Epithelial cell of alveolus of lung (primary cell): ENCODE measurements at places on chromosomes 11 and 22. TPM values are rescaled to one million over a fixed set of nuclear protein-coding genes. Genes with fewer than 3 reads are reported as not detected.

FAT3 gene
- total RNA-seq = 0.40 and 3.4 TPM in 2 replicates

PIM3 gene
- 45.0 and 64.2 TPM in 2 replicates for total RNA-seq

CASP5 gene
- total RNA-seq = not detected in 2 replicates

CD3G gene
- not detected in 2 replicates for total RNA-seq

INS gene
- total RNA-seq = not detected in 2 replicates

CCDC116 gene
- total RNA-seq = 0.16 TPM in 1 of 2 replicates, not detected in the other

SPDYC gene
- total RNA-seq = not detected in 2 replicates

MMP13 gene
- total RNA-seq = 0.13 TPM in 1 of 2 replicates, not detected in the other

OR4D5 gene
- not detected in 2 replicates for total RNA-seq

SAA2 gene
- total RNA-seq = 1.3 TPM in 1 of 2 replicates, not detected in the other

ZP1 gene
- 1.6 and 3.1 TPM in 2 replicates for total RNA-seq

RFPL3 gene
- not detected in 2 replicates for total RNA-seq

TBC1D10A gene
- 16.3 and 19.9 TPM in 2 replicates for total RNA-seq

PDE2A gene
- total RNA-seq = 0.24 and 3.4 TPM in 2 replicates

OR6M1 gene
- not detected in 2 replicates for total RNA-seq

UFD1 gene
- 31.2 and 56.4 TPM in 2 replicates for total RNA-seq

KDM4D gene
- 0.80 and 2.1 TPM in 2 replicates for total RNA-seq

EXPH5 gene
- total RNA-seq = 0.48 and 1.7 TPM in 2 replicates

TMPRSS6 gene
- not detected in 2 replicates for total RNA-seq

DDTL gene
- total RNA-seq = 0.26 and 2.6 TPM in 2 replicates

MMP8 gene
- total RNA-seq = under 0.01 TPM in 1 of 2 replicates, not detected in the other

DBX1 gene
- total RNA-seq = not detected in 2 replicates

MMP12 gene
- total RNA-seq = not detected in 2 replicates

BIK gene
- total RNA-seq = 0.39 TPM in 1 of 2 replicates, not detected in the other

YPEL1 gene
- 0.52 and 4.1 TPM in 2 replicates for total RNA-seq

TRIM22 gene
- 9.3 and 28.7 TPM in 2 replicates for total RNA-seq

MS4A15 gene
- not detected in 2 replicates for total RNA-seq

NAALADL1 gene
- 38.9 and 41.3 TPM in 2 replicates for total RNA-seq

CARNS1 gene
- total RNA-seq = 0.88 TPM in 1 of 2 replicates, not detected in the other

SPON1 gene
- total RNA-seq = 0.65 and 14.4 TPM in 2 replicates

DNAJB7 gene
- not detected in 2 replicates for total RNA-seq

OR52B4 gene
- not detected in 2 replicates for total RNA-seq

DTX4 gene
- 2.3 and 5.7 TPM in 2 replicates for total RNA-seq

FZD4 gene
- total RNA-seq = 5.8 and 9.5 TPM in 2 replicates

OR51E2 gene
- not detected in 2 replicates for total RNA-seq

DYNC2H1 gene
- 12.4 and 16.5 TPM in 2 replicates for total RNA-seq

SNX32 gene
- 0.13 and 3.1 TPM in 2 replicates for total RNA-seq

TMPRSS5 gene
- total RNA-seq = 0.32 TPM in 1 of 2 replicates, not detected in the other

SCGB1A1 gene
- not detected in 2 replicates for total RNA-seq

APOBEC3G gene
- total RNA-seq = 13.0 and 13.6 TPM in 2 replicates

LRRC74B gene
- not detected in 2 replicates for total RNA-seq

ZDHHC13 gene
- 7.8 and 11.8 TPM in 2 replicates for total RNA-seq

SLC17A6 gene
- total RNA-seq = not detected in 2 replicates

SLC43A3 gene
- total RNA-seq = 54.6 and 115 TPM in 2 replicates

BTBD10 gene
- 9.3 and 30.5 TPM in 2 replicates for total RNA-seq

PDGFD gene
- total RNA-seq = 7.2 and 8.9 TPM in 2 replicates

ALKBH8 gene
- total RNA-seq = 3.7 and 6.5 TPM in 2 replicates

DEPDC7 gene
- total RNA-seq = 4.7 and 5.7 TPM in 2 replicates

TSPAN32 gene
- 1.3 TPM in 1 of 2 replicates, not detected in the other for total RNA-seq

AQP11 gene
- total RNA-seq = 0.64 and 0.65 TPM in 2 replicates

KRTAP5-1 gene
- total RNA-seq = not detected in 2 replicates

KRTAP5-11 gene
- total RNA-seq = not detected in 2 replicates

CD6 gene
- not detected in 2 replicates for total RNA-seq

ARHGAP20 gene
- total RNA-seq = 1.4 and 2.7 TPM in 2 replicates

RIMBP3C gene
- total RNA-seq = under 0.01 TPM in 2 replicates

NDUFS8 gene
- 183 and 201 TPM in 2 replicates for total RNA-seq

GAS2 gene
- total RNA-seq = 1.9 and 8.3 TPM in 2 replicates

CSNK2A3 gene
- total RNA-seq = 1.4 and 2.2 TPM in 2 replicates

AIFM3 gene
- 0.13 and 0.80 TPM in 2 replicates for total RNA-seq
